Central memory CD4-positive, alpha-beta T cell (primary cell): ENCODE measurements at places on chromosomes 3 and 15.

GRCh38 chr3:87900061-87900460 lies 158.7 kb downstream of the CGGBP1 start:
- no peak for DNase-seq

GRCh38 chr3:8724108-8724752 lies 9.4 kb upstream of the CAV3 start:
- no peak for DNase-seq

DNA sequence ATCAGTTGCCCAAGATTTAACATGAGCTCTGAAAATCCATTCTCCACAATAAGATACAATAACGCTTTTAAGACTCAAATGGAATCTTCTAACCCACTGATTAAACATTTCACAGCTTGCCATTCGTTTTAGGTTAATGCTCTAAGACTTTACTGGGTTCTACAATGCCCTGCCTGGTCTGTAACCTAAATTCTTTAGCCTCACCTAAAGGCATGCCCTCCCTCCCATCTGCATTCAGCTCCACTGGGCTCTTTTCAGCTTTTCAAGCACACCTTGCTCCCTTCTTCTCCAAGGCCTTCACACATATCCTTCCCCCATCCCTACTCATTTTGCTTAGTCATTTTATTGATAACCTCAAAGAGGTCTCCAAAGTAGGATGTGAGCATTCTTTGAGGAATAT lies 290.9 kb downstream of the LSAMP start:
- DNase-seq, result no peak

GRCh38 chr3:127690823-127691452 lies 18.2 kb downstream of the ABTB1 start:
- DNase-seq, result no peak

DNA sequence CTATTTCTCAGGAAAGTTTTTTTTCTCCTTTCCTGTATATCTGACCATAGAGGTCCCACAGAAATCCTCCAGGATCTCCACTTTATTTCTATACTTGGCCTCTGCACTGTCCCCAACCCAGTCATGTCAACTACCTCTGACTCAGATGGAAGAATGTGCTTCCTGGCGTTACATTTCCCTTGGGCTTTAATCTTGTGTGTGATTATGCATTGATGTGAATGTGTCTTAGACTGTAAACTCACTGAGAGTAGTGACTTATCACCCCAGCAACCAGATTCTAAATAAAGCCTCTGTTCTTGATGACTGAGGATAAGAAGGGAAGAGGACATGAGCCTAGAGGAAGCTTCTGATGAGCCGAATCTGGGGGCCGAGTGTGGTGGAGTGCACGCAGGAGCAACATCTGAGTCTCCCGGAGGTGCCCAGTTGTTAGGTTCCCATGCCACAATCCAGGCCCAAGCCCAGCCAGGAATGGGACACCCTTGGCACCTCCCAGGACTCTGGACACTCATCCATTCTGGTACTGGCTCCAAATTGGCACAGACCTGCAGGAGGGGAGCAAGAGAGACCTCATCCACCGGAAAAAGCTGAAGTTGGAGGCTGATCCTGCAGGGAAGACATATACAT lies 32.1 kb upstream of the HEG1 start:
- no peak for DNase-seq

GRCh38 chr3:110815008-110815583 lies 256.5 kb upstream of the NECTIN3 start:
- no peak for DNase-seq

- DNase-seq, result no peak
These were observed 21.1 kb upstream of the SKOR1 start for GRCh38 chr15:67803996-67804843.

GRCh38 chr15:36978126-36978525 lies 122.2 kb downstream of the MEIS2 start:
- DNase-seq, result no peak

DNA sequence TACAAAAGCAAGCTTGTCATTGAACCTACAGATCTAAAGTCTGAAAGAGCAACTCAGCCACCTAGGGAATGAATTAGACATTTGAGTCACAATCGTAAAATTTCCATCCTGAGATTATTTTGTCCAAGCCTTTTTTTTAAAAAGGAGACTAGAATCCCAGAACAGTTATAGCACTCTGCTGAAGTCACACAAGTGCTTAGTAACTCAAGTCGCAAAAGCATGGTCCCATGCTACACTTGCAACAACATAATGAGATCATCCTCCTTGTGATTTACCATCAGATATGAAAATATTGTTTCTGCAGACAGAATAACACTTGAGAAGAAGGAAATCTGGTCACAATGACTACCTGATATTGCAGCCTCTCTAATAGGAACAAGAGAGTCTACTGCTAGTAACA lies 106.7 kb downstream of the ZIC4 start:
- DNase-seq, result no peak

DNA sequence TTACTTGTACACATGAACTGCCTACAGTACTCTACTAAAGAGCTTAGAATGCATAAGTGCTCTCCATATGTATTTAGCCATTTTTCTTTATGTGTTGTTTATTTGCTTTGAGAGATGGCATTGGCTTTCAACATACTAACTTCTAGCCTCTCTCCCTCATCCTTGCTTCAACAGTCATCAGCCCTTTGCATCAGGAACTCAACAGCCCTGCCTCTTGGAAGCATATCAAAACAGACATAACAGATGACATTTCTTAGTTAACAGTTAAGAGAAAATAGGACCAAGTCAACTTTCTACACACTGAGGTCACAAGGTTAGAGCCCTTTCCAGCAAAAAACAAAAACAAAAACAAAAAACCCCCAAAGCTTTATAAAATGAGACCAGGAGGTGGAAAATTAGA lies 145.6 kb downstream of the TCF12 start:
- DNase-seq, result no peak

- DNase-seq, result no peak
These were observed 68.4 kb downstream of the HES1 start for GRCh38 chr3:194204042-194204987.

GRCh38 chr3:27479806-27480543 lies 4.2 kb downstream of the SLC4A7 start:
- DNase-seq, result peak; percentile 45

GRCh38 chr3:59854-60253 lies 136.7 kb upstream of the CHL1 start:
- DNase-seq, result no peak

GRCh38 chr15:95302206-95302605 lies 1028.3 kb upstream of the NR2F2 start:
- DNase-seq, result no peak

DNA sequence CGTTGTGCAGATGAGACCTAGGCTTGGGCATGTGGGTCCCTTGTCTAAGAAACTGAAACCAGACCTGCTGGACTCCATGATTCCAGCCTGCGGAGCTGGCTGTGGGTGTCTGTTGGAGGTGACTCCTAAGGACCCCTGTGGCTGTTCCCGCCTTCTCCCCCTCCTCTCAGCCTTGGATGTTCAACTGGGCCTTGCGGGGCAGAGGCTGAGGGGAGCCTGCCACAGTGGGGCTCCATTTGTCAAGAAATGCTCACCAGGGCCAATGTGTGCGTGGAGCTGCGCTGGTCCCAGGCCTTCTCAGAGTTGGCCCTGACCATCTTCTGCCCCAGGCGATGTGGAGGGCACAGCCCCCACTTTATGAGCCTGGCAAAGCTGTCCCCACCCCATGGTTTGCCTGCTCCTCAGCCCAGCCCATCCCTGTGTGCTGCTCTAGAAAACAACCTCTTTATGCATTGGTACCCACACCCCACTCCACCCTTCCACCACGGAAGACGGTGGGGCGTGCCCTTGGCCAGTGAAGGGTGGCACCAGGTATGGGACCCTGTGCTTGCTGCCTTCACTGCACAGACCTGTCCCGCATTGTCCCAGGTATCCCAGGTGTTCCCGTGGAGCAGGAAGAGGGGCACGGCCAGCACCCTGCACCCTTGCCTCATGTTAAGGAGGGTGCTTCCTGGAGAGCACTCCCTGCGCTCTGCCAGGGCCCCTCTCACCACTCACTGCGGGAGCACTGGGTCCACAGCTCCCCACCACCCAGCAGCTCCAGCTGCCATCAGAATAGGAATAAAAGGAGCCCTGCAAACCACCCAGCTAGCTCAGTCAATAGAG lies 7.9 kb downstream of the MESP2 start:
- DNase-seq, result no peak

- DNase-seq, result no peak
These were observed 199.8 kb downstream of the STT3B start for GRCh38 chr3:31732548-31732947.

DNA sequence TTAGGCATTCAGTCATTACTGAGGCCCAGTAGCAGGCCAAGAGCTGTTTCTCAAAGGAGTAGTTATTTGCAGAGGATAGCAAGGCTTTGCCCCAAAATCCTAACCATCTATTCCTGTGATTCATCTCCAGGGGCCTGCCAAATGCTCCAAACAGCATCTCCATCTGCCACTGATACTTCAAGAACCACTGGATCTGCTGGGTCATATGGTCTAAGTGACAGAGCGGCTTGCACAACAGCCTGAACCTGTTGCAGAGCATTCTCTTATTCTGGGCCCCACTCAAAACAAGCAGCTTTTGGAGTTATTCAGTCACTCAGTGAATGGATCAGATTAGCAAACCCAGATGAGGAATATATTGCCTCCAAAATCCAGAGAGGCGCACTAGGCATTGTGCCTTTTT lies 68.8 kb upstream of the ALDH1A3 start:
- no peak for DNase-seq

DNA sequence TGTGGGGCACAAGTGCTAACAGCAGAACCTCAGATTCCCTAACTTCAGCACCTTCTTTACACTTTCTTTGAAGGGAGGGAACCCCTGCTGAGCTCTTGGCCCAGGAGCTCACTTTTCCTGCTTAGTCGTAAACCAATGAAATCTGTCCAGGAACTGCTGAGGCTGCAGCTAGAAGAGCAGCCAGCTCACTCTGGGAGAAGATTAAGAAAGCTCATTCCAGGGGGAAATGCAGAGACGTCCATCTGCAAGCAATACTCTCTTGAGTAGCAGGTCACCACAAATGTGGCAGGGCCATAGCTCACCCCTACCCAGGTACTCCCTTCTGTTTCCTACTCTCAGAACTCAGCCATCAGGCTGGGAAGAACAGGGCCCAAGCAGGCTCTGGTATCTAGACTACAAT lies 103.3 kb downstream of the WDR76 start:
- DNase-seq, result no peak

DNA sequence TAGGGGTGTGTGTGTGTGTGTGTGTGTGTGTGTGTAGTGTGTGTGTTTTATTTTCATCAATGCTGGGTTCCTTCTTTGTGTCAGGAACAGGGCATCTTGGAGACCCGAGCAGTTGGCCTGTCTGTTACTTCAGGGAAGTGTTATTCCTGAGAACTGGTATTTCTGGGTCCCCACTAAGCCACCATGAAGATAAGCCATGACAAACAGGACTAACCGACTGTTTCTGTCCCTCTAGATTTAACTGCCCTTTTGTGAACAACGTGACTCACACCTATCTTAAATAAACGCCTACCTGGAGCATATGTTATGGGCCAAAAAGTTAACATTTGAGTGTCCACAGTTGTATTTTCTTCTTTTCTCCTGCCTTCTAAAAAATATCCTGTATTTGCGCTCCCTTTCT lies 19.5 kb downstream of the SIDT1 start:
- no peak for DNase-seq

- no peak for DNase-seq
These were observed 110.2 kb downstream of the RBPMS2 start for GRCh38 chr15:64665179-64665578.

DNA sequence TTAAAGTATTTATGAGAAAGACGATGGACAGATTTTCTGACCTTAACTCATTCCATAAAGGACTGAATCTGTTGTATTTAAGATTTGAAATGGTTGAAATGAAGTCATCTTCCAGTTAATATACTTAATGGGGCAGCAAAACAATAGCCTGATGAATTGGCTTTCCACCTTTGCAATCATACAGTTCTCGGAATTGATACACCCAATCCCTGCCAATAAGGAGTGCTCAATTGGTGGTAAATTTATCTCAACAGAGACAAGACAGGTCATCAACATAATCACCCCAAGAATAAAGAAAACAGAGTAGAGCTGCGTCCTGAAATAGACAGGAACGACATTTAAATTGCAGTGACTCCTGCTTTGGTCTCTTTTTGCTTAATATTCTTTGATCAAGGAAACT lies 11.2 kb downstream of the ANXA2 start:
- no peak for DNase-seq

DNA sequence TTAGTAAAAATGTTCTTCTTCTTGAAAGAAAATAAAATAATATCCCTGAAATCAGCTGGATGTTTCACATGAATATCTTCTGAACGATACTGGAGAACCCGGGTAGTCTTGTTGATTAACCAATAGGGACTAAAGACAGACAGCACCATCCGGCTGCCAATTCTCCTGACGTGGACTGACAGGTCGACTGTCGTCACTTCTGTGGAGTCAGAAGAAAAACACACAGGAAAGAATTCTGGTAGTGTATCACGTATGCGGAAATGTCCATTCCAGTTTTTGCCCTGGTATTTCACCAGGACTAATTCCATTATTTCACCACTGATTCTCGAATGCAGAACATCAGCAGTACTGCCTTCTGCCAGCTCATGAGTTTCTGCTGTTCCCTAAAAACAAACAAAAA lies 144.6 kb downstream of the VPS13C start:
- no peak for DNase-seq

- no peak for DNase-seq
These were observed 70.2 kb downstream of the EFCAB12 start for GRCh38 chr3:129358177-129358771.

DNA sequence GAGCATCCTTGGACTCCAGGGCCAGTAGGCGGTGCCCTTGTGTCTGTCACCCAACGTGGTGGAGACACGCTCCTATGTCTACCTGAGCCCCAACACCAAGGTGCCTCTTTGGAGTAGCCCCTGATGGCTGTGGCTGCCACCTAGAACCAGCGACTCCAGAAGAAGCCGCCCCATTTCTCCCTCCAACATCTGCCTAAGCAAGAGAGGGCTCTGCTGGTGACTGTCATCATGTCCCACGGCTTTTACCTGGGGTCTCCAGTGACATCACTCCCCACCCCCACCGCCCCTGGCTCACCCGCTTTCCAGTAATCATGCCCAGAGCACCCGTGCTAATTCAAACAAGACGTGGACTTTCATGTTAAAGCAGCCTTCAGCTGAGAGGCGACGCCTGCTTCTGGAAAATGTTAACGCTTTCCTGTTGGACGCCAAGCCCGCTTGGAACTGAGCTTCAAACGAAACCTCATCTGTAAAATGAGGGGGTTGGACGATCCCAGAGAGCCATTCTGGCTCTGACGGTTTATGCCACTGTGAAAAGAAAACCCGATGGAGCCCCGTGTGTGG lies 57.0 kb downstream of the ISG20 start:
- DNase-seq, result no peak

GRCh38 chr15:57769266-57769665 lies 62.8 kb downstream of the POLR2M start:
- DNase-seq, result no peak

- DNase-seq, result no peak
These were observed 126.7 kb downstream of the ARNT2 start for GRCh38 chr15:80530737-80531365.

GRCh38 chr3:65993134-65993900 lies 45.4 kb downstream of the MAGI1 start:
- no peak for DNase-seq

DNA sequence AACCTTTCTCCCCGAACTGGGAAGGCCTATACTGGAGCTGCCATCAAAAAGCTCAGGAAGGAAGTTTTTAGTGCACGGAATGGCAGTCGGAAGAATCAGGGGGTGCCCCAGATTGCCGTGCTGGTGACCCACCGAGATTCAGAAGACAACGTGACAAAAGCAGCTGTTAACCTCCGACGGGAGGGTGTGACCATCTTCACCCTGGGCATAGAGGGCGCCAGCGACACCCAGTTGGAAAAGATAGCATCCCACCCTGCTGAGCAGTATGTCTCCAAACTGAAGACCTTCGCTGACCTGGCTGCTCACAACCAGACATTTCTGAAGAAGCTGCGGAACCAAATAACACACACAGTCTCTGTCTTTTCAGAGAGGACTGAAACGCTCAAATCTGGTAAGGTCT lies 48.2 kb downstream of the COL6A6 start:
- no peak for DNase-seq
